Fibroblast of gingiva (primary cell): ENCODE measurements at places on chromosomes 5 and 9.
A peak's percentile ranks its signal among the peaks of the same experiment; 100 is the strongest.

DNA sequence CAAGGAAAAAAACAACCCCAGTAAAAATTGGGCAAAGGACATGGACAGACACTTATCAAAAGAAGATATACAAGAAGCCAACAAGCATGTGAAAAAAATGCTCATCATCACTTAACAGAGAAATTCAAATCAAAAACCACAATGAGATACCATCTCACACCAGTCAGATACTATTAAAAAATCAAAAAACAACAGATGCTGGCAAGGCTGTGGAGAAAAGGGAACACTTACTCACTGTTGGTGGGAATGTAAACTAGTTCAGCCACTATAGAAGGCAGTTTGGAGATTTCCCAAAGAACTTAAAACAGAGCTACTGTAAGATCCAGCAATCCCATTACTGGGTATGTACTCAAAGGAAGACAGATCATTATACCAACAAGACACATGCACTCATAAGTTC, 157.4 kb downstream of the EDIL3 start:
- DNase-seq, result no peak

GRCh38 chr9:129328355-129329042, 150.4 kb upstream of the IER5L start:
- DNase-seq, result no peak

- DNase-seq, result peak; percentile 45
Measured at GRCh38 chr9:35313916-35314315, 152.1 kb downstream of the UNC13B start.

- DNase-seq, result no peak
Measured at GRCh38 chr5:153490118-153491037, at the start of gene GRIA1. TSS of gene GRIA1 (plus strand) at chr5:153490670.

DNA sequence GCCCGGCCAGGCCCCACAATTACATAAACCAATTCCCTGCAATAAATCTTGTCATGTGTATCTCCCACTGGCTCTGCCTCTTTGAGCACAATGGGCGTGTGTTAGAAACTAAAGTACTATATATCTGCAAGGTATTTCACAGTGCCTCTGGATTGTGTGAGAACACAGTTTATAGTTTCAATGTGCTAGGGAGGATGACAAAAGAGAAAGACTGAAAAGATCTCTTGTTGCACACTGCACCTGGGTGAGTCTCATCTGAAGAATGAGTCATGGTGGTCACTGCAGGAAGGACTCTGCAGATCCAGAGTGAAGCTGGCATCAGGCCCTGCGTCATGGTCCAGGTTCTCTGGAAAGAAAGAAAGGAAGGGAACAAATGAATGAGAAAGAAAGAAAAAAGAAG, 20.7 kb upstream of the CTSV start:
- no peak for DNase-seq

DNA sequence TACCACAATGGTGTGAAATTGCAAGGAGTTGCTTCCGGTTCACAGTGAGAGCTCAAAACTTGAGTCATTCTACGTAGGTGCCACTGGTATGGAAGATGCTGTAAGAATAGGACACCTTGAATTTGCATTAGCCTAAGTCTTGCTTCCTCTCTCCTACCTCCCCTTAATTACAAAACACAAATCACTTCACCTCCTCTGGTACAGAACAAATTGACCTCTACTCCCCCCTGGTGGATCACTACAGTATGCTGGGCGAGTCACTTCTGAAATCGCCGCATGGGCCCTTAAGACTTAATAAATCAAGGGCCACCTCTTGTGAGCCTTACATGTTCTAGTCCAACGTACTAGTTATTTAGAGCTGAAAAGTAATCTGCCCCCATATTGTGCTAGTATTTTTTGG, 145.3 kb upstream of the SMARCA2 start:
- DNase-seq, result no peak

DNA sequence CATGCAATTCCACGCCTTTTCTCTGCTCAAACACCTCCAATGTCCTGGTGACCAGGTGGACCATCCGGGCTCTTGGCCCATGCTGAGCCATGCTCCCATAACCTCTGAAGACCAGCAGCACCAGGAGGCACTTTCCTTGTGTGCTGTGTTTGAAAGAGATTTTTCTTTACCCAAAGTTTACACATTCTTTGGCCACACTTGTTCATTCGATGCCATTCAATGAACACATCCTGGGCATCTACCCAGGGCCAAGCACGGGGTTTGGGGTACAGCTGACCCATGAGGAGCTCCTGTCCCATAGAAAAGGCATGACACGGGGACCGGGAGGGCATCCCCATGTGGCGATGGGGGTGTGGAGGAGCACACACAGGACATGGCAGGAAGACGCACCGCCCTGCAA, 77.1 kb upstream of the IRX1 start:
- no peak for DNase-seq

- DNase-seq, result no peak
Measured at GRCh38 chr5:176784218-176785165, 25.9 kb upstream of the UNC5A start.

DNA sequence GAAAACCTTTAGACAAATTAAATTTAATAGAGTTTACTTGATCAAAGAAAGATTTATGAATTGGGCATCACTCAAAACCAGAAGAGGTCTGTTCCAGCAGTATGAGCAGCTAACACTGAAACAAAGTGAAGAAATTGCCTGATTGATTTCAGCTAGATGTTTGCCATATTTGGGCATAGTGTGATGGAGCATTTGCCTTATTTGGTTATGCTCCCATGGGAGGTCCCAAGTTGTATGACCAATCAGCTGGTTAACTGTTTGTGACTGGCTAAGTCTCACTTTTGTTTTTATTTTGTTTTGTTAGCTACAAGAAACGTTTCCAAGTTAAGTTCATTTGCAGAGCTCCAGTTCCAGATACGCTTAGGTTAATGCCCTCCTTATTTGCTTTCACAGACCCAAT, 53.3 kb upstream of the LMNB1 start:
- no peak for DNase-seq

DNA sequence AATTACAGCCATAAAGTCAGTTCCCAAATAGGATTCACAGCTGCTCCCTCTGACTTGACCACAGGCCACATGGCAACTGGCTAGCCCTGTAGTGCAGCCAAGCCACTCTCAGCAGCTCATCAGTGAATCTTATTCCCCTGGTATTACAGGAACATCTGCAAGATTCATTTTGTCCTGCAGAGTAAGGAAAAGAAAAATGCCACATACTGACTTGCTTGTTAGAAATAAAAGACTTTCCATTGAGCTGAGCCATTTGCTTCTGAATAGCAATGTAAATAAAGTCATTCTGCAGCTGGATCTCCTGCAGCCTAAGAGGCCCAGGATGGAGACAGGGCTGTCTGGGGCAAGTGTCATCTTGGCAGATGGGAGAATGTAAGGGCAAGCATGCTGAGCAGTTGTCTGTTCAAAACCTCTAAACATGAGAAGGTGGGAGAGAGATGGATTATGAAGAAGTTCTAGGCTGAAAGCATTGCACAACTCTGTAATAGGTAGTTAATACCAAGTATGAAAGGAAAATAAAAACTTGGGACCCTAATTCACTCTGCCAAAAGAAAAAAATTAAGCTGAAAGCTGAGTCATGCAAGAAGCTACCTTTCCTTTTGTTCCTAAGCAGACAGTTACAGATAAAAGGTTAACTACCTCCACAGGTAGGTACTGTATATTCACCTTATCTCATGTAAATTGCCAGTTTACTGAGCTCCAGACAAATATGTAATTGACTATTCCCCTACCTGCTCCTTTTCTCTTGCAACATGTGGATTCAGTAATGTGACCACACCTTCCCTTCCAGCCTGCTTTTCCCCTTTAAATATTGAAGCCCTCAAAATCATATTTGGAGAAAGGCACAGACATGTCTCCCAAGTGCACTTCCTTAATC, 244.4 kb upstream of the RAI14 start:
- DNase-seq, result peak; percentile 34

DNA sequence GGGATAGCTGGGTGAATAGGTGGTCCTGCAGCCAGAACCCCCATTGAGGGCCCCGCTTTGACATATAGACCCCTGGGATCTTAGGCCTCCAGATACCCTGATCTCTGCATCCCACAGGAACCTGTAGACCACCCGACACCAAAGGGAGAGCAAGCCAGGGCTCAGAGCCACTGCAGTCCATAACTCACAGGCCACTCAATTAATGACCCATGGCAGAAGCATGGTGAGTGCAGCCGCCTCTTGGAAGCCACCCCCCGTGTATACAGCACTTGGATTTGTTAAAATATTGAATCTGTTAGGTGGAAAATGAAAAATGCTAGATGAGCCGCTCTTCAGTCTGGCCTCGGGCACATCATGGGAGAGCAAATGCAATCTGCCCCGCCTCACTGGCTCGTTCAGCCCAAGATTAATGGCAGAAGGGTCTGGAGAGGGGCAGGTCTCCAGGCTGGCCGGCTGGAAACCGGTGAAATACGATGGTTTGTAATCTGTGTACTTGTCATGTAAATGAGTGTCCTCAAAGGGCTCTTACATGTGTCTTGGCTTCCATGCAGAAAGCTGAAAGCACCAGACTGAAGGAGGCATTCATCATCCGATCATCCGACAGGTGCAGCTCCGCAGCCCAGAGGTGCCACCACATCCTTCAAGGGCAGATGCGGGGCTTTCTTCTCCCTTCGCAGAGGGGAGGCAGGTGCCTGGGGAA, 111.3 kb downstream of the OLFM1 start:
- no peak for DNase-seq

DNA sequence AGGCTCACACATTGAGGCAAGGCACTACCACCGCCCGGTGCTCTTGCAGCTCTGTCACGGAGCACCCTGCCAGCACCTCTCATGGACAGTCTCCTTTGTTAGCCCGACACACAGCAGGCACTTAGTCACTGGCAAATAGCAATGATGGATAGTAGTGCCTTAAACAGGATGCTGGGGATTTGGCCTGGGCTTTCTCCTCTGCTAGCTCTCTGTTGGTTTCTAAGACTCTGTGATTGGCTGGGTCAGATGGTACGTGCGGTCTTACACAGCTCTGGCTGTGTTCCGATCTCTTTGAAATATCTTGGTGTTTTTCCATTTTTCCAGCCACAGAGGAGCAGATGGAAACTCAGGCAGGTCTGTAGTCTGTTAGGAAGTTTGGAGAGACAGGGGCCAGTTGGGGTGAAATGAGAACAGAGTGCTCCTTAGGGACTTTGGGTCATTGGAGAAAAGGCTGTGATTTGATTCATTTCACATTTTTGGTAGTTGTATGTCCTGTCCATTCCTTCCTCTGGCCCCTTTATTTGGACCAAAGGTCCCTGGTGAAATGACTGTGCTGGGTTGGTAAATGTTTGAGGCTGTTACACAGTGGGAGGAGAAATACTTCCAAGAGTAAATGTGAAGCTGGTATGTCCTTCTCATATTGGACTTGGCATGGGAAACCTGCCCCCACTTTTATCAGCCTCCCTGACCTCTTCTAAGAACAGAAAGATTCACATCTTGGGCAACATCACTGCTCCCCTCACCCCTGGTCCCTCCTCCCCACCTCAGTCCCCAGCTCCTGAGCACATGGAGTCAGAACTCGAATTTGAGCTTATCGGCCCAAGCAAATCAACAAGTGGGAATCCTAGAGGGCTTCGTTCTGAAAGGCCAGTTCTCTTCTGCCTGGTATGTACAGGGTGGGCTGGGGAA, 3.4 kb downstream of the SMIM3 start:
- peak; percentile 99 for DNase-seq
